ENCODE measurements at places on chromosomes 12 and 14.

DNA sequence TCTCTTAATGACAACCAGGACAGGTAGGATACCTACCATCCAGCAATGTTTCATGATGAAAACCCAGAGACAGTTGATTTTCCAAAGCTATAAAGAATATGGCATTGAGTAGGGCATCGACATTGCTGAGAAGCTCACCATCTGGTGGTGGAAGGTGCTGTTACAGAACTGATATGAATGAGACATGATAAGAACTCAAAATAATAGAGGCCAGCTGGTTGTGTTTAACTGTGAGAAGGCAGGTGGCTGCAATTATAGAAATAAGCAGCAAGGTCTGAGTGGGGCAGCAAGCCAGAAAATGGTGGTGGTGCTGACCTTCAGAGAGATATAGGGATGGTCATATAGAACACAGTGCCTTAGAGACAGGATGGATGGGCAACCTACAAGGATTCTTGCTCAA, 449.7 kb downstream of the BTG1 start:
- DNase-seq = no peak

DNA sequence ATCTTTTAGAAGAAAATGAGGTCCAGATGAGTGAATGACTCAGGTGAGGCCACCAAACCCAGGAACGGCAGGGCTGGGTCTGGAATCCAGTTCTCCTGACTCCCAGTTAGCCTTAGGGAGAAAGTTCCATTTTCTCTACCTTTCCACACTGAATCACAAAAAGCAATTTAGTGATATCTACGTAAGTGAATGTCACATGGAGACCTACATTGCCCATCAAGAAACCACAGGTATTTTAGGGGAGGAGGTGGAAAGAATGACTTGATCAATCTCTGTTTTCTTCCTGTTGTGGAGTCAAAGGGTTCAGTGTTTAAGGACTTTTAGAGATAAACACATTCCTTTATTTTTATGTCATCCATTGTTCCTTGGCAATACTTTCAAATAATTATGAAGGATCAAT, 106.9 kb upstream of the PTPRB start:
- DNase-seq = no peak

GRCh38 chr14:94384342-94384741, 4.1 kb downstream of the SERPINA1 start:
- DNase-seq = no peak

- DNase-seq = no peak
Observed at GRCh38 chr12:61514016-61514415, 746.2 kb upstream of the USP15 start.

DNA sequence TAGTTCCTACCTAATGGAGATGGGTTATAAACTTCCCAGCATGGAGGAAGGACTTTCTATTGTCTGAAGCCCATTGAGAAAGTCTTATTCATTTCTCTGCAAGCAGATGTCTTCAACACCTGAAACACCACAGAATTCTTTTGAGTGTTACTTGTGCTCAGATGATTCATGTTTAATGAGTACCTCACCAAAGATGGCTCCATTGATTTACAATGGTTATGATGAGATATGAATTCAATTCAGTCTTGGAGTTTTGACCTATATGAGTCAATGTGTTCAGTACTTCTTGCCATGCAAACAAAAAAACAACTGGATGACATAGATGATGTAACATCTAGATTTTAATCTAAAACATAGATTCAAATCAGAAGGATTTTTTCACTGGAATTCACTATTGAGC, 15.4 kb upstream of the PAWR start:
- DNase-seq = peak; percentile 46

GRCh38 chr12:15731940-15732339, 57.2 kb downstream of the EPS8 start:
- no peak for DNase-seq

GRCh38 chr14:86574051-86574777, 1044.3 kb downstream of the FLRT2 start:
- peak; percentile 76 for DNase-seq

DNA sequence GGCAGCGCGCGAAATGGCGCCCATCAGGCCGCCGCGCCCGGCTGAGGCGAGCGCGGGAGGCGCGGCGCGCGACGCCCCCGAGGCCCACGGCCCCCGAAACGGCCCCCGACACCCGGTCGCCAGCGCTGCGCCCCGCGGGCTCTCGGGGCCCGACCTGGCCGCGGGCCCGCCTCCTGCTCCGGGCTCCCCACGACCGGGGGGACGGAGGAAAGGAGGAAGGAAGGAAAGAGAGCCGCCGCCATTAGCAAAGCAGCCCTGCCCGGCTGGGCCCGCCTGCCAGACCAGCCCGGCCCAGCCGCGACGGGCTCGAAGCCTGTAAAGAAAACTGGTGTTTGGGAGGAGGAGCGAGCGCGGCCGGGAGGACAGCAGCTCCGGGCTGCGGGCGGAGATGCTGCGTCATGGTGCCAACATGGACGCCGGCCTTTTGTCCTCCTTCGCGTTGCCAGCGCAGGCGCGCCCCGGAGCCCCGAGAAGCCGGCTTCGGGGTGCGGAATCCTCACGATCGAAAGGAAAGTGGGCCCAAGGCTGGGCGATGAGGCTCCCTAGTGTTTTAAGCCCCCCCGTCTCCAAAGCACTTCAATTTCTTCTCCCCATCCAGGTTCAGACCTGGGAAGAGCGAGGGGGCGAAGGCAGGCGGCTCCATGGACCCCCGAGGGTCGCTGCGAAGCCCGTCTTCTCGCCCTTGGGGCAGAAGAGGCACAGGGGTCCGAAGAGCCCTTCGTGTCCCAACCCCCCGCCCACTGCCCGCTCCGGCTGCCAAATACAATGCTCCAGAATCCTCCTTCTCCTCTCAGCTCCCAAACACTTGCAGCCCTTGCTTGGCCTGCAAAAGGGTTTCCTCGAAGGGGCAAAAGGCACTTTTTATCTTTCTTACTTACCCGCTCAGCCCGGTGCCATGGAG, 2.9 kb upstream of the SETD1B start:
- peak; percentile 78 for DNase-seq

- peak; percentile 70 for DNase-seq
Observed at GRCh38 chr14:78836777-78837176, 666.6 kb downstream of the NRXN3 start.

GRCh38 chr14:34060651-34060999, 109.8 kb upstream of the EGLN3 start:
- no peak for DNase-seq

DNA sequence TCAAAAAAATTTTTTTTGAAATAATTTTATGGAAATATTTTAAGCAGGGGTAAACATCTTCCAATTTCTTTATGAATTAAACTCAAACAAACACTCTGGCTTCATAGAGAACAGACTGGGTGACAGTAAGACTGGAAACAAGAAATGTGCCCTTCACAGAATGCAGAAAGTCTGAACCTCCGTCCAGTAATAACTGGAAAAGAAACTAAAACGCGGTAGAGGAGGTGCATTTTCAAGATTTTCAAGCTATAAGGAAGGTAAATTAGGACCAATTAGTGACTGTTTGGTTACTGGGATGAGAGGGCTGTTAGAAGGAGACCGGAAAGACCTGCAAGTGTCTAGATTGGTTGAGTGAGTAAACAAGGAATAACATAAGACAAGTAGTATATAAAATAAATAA, 245.7 kb downstream of the CEP128 start:
- DNase-seq = no peak

- DNase-seq = peak; percentile 56
Observed at GRCh38 chr14:102551995-102552705, 40.3 kb upstream of the RCOR1 start.

GRCh38 chr12:69392179-69392928, 32.8 kb downstream of the YEATS4 start:
- peak; percentile 34 for DNase-seq

- peak; percentile 51 for DNase-seq
Observed at GRCh38 chr12:104376650-104377513, 73.3 kb downstream of the EID3 start.

GRCh38 chr12:115944837-115945490, 332.5 kb downstream of the MED13L start:
- no peak for DNase-seq

- DNase-seq = peak; percentile 98
Observed at GRCh38 chr14:79016828-79017505, 846.8 kb downstream of the NRXN3 start.

- no peak for DNase-seq
Observed at GRCh38 chr14:56195223-56195622, 77.0 kb downstream of the PELI2 start.

- no peak for DNase-seq
Observed at GRCh38 chr12:57838594-57839302, 7.8 kb downstream of the CTDSP2 start.

- DNase-seq = no peak
Observed at GRCh38 chr14:80845856-80846255, 95.7 kb downstream of the CEP128 start.

DNA sequence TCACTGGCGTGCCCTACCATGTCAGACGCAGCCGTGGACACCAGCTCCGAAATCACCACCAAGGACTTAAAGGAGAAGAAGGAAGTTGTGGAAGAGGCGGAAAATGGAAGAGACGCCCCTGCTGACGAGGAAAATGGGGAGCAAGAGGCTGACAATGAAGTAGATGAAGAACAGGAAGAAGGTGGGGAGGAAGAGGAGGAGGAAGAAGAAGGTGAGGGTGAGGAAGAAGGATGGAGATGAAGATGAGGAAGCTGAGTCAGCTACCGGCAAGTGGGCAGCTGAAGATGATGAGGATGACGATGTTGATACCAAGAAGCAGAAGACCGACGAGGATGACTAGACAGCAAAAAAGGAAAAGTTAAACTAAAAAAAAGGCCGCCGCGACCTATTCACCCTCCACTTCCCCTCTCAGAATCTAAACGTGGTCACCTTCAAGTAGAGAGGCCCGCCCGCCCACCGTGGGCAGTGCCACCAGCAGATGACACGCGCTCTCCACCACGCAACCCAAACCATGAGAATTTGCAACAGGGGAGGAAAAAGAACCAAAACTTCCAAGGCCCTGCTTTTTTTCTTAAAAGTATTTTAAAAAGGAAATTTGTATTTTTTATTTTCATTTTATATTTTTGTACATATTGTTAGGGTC, 13.2 kb downstream of the TRIP11 start:
- DNase-seq = no peak

Measured in EL (cell line).